ENCODE measurements at places on chromosomes 4 and X.

GRCh38 chr4:158571736-158572135, 50.1 kb downstream of the RXFP1 start:
- DNase-seq, result no peak

- no peak for DNase-seq
Measured at GRCh38 chrX:93242897-93243296, 430.5 kb downstream of the NAP1L3 start.

DNA sequence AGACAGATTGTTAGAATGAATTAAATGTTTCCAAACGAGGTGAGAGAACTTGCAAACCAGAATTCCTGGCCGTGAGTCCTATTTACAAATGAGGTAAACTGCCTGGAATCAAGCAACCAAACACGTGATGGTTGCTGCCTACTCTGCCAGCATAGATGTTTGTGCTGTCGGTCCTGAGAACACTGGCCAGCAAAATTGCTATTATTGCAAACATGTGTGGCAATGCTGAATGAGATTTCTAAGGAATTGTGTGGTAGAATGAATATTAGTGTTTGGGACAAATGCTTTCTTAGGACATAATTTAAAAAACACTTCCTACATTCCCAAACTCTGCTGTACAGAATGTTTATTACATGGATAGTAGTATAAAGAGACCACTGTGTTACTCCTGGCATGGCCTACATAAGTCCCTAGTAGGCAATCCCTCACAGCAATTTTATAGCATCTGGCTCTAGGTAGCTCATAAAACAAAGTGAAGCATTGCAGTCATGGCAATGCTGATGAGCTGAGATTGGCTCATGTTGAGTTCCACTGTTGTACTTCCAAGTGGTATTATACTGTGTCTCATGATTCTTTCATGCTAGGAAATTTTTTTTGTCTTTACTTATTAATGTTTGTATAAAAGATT, 605.2 kb upstream of the EPHA5 start:
- DNase-seq, result no peak

- DNase-seq, result peak; percentile 61
Measured at GRCh38 chrX:72245461-72246089, 6.7 kb upstream of the ERCC6L start.

DNA sequence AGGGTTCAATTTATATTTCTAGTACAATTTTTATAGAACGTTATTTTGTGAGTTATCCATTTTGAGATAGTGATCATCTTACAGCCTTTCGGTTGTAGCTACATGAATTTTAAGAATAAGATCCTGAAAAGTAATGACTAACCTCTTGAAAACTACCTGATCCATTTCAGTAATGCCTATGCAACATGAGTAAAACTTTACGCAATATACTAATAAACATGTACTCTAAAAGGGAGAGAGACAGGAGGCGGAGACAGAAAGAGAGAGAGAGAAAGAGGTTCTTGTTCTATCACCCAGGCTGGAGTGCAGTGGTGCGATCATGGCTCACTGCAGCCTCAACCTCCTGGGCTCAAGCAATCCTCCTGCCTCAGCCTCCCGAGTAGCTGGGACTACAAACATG, 816.1 kb downstream of the CCSER1 start:
- no peak for DNase-seq

DNA sequence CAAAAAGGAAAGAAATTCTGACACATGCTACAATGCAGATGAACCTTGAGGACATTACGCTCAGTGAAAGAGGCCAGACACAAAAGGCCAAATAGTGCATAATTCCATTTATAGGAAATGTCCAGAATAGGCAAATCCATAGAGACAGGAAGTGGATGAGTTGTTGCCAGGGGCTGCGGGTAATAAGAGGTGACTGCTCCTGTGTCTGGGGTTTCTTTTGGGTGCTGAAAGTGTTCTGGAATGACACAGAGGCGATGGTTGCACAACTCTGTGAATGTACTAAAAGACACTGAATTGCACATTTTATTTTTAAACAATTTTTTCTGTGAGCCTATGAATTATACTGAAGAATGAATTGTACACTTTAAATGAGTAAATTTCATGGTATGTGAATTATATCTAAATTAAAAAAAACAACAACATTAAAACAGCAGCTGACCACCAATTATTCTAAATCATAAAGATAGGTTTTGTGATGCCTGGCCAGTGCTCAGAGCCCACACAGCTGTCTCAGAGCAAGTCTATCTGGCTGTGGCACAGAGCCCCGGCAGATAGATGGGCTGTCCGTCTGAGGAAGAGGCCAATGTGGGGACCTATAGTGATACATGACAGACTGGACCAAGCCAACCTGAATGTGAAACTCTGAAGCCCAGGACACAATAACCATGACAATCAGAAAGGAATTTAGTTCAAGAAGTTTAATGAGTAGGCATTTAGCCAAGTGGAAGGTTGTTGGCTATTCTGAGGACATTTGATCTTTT, 23.5 kb upstream of the IRAK1 start:
- no peak for DNase-seq

DNA sequence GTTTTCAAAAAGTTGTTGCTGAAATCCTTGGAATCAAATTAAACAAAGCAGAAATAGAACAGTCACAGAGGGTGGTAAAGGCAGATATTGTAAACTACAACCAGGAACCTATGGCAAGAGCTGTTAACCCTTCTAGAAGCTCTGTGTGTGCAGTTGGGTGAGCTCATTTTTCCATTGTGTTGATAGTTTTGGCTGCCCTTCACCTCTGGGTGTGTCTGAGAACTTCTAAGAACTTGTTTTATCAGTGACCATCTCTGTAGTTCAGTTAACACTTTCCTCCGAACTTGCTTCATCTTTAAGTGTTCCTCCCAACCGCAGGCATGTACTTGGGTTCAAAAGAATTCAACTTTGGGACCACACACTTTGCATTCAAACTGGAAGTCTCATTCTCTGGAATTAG, 32.7 kb downstream of the RBMX start:
- DNase-seq, result peak; percentile 72

DNA sequence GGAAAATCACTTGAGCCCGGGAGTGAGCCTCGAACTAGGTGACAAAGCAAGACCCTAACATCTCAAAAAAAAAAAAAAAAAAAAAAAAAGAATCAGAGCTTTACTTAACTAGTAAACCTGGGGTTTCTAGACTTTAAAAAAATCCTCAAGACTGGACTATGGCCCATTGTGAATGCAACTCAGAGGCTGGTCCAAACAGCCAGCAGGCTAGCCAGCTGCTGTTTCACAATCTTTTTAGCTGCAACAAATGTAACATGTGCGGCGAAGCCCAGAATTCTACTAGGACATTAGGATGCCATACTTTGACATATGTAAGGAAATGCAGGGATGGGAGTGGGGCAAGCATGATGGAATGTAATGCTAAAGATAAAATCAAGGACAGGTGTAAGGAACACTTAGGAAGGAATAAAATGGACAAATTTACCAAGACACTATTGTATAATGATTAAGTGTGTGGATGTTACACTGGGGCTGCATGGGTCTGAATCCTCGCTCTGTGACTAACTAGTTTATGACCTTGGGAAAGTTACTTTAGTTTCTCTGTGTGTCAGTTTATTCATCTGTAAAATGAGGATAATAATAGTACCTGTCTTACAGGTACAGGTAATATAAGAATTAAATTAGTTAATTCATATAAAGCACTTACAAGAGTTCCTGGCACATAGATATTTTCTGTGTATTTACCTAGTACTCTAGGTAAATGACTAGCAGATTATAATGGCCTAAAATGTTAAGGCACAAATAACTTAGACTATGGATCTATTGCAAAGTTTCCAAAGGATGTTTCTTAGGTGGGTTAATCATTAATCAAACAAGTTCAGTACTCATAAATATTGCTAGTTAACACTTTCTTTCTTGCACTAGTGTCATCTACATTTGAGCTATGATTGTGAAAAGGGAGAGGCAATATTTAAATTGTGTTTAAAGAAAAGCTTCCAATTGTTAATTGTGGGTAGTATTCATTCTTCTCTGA, 49.5 kb downstream of the HELQ start:
- no peak for DNase-seq

DNA sequence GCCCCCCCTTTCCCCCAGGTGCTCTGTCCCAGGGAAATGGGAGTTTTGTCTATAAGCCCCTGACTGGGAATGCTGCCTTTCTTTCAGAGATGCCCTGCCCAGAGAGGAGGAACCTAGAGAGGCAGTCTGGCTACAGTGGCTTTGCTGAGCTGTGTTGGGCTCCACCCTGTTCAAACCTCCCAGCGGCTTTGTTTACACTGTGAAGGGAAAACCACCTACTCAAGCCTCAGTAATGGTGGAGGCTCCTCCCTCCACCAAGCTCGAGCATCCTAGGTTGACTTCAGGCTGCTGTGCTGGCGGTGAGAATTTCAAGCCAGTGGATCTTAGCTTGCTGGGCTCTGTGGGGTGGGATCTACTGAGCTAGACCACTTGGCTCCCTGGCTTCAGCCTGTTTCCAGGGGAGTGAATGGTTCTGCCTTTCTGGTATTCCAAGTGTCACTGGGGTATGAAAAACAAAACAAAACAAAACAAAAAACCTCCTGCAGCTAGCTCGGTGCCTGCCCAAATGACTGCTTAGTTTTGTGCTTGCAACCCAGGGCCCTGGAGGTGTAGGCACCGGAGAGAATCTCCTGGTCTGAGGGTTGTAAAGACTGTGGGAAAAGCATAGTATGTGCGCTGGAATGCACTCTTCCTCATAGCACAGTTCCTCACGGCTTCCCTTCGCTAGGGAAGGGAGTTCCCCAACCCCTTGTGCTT, 41.7 kb downstream of the ITM2A start:
- DNase-seq, result no peak

DNA sequence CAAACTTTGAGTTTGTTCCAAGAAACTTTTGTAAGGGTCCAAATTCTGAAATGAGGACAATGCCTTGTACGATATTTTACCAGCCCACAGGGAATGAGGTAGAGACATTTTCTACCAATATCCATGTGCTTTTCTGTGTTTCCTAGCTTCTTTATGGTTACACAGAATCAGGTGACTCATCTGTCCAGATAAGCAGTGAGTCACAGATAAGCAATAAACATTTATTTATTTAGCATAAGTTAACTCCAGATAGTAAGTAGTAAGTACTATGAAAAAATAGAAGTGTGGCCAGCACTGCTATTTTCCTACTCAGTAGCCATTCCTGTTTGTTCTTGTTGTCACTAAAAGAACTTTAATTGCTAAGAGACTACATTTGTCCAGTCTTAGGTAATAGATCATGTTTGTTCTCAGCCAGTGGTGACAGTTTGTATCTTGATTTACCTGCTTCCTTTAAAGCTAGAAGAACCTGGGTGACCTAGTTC, 7.4 kb downstream of the AFF1 start:
- no peak for DNase-seq

GRCh38 chr4:59127006-59127405, 2016.8 kb upstream of the IGFBP7 start:
- DNase-seq, result no peak

DNA sequence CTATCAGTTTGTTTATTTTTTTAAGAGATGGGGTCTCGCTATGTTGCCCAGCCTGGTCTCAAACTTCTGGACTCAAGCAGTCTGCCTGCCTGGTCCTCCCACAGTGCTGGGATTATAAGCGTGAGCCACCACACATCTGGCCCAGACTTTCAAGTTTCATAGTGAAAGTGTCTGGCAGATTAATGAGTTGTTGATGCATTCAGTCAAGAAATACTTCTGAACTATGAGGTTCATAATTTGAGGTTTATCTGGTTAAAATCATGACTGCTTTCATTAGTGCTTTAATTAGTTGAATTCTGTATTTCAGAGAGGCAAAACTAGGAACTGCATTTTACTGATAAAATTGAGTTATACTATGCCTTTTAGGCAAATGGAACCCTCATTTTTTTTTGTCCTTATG, 638.6 kb downstream of the RPA4 start:
- DNase-seq, result no peak

DNA sequence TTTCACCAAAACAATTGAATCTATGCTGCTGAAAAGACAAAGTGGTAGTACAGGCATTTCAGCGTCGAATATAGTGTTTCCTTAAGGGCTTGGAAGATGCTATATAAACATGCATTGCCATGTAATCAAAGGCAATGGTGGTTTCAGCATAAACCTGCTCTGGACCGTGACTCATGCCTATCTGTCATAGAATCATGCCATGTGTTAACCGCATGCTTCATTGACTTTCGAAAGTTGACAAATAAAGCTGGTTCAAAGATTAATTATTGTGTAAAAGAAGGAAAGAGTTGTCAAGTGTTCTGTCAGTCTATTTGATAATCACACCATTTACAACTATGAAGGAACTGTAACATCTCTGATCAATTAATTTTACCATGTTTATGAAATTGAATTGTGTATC, 83.2 kb downstream of the FUNDC1 start:
- no peak for DNase-seq

- DNase-seq, result no peak
Measured at GRCh38 chr4:168881781-168882420, 128.2 kb downstream of the CBR4 start.

DNA sequence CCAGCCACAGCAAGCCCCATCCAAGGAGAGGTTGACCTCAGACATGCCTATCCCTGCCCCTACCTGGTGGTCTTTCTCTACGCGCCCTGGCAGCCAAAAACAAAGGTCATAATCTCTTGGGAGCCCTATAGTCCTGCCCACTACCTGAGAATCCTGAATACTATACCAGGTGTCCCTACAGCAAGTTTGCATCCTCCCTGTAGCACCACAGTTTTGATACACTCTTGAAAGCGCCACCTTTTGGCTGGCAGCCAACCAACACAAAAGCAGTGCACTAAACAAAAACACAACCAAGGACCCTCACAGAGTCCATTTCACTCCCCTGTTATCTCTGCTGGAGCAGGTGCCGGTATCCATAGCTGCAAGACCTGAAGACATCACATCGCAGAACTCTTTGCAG, 523.8 kb upstream of the CPEB2 start:
- DNase-seq, result no peak

DNA sequence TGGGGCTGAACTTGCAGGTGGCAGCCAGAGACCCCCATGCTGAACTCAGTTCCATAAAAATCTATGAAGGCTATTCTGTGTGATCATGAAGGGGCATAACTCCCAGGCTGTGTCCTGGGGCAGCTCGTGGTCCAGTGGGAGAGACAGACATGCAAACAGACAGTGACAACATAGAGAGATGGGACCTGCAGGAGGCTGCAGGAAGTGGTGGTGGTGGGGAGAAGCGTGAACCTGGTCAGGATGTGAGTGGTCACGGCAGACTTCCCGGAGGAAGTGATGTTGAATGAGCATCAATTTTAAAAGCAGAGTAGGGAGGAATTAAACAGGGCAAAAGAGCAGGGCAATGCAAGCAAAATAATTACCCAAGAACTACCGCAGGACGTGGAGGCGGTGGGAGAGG, 23.2 kb upstream of the SORCS2 start:
- DNase-seq, result no peak
